ENCODE measurements at places on chromosomes 5 and 9.

DNA sequence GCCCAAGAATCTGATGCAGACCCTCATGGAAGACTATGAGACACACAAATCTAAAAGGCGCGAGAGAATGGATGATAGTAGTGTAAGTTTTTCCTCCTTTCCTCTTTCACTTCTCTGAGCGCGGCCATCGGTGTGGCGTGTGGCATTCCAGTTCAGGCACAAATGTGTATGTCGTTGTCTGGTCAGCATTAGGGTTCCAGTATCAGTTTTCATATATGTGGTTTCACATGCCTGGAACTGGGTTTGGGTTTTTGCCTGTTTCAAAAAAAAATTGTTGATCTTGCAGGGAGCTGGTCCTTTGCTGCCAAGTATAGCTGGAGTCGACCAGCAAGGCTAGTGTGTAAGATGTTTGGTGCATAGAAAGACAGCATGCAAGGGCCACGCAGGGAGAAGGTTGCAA, 51.5 kb downstream of the C9orf152 start:
- no peak for DNase-seq

DNA sequence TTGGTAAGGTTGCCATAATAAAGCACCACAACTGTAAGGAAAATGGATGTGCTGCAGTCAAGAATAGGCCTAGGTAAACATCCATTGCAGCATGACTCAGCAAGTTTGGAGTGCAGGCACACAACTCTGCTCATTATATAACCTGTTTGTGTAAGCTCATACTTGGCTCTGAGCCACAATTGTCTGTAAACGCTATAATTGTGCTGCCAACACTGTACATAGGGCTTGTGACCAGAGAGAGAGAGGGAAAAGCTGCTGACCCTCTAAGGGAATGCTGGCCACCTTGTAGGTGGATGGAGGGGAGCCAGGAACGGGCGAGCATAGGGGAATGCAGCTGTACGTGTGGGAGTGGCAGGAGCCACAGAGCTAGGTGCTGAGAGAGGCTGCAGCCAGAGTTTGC, 2186.5 kb upstream of the ACO1 start:
- no peak for DNase-seq

DNA sequence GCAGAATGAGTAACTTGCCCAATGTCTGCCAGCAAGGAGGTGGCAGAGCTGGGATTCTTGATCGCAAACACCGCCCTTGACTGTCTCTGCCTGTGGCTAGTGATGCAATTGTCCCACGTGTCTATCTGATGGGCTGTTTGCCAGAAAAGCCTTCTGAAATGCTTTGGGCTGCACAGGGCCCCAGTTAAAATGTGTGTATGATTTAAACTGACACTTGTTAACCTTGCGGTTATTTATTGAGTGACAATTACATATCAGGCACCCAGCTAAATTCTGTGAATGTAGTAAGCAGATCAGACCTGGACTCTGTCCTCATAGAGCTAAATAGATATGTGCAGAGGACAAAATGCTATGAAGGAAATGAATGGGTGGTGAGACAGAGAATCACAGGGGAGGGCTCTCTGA, 11.6 kb upstream of the IL12B start:
- DNase-seq, result peak; percentile 61

DNA sequence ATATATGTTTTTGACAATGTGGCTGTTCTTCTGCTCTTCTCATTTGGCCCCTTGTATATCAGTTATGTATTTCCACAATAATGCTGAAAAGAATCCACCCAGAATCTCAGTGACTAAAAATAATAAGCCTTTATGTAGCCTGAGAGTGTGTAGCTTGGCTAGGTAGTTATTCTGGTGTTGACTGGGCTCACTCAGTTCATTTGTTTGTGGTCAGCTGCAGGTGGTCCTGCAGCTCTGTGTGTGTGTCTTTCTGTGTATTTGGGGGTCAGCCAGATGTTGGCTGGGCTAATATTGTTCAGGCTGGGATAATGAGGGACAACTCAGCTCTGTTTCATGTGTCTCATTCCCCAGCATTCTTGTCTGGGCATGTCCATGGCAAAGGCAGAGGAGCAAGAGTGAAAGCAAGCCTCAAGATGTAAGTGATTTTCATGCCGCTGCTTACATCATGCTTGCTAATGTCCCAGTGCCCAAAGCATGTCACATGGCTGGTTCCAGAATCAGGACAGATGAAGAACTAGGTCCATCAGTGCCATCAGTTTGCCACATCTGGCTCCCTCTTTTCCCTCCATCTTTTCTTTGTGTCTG, 162.8 kb downstream of the KCTD16 start:
- no peak for DNase-seq

Data from activated CD8-positive, alpha-beta T cell treated with anti-CD3 and anti-CD28 coated beads for 36 hours (primary cell).